ENCODE measurements at places on chromosomes 1 and 21.

DNA sequence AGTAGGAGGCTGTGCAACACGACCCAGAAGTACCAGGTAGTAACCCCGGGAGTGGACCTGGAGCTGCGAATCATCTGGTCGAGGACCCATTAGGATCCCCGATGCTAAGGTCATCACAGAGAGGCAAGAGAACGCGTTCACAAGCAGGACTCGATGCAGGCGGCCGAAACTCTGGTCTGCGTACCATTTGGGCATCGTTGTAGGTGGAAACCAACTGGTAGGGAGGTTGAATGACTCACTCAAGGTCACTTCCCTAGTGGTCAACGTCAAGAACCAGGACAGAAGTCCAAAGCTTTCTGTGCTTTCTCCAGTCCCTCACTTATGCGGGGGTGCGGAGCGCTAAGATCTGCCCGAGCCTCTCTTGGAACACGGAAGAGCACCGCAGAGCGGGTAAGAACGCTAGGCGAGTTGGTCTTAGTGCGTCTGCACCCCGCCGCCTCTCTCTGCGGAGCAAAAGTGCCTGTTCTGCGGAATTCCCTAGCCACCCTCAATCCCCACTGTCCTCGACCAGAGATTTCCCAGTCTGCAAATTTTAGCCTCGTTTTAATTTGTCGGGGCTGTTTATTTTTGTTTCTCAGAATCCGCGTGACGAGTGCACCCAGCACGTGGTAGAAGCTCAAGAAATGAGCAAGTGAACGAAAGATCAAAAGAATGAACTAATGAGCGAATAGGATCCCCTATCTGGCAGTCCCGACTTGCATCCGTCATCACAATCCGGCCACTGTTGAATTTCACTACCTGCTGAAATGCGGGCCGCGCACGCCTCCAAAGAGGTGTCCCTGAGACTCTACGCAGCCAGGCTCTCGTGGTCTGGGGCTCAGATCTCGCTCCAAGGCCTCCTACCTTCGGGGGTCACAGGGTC lies 12.2 kb downstream of the HLX start:
- no peak for DNase-seq

- no peak for DNase-seq
These were observed 1967.6 kb downstream of the MRPL39 start for GRCh38 chr21:23639721-23640120.

GRCh38 chr1:48619539-48619938 lies 147.5 kb upstream of the SPATA6 start:
- DNase-seq, result no peak

DNA sequence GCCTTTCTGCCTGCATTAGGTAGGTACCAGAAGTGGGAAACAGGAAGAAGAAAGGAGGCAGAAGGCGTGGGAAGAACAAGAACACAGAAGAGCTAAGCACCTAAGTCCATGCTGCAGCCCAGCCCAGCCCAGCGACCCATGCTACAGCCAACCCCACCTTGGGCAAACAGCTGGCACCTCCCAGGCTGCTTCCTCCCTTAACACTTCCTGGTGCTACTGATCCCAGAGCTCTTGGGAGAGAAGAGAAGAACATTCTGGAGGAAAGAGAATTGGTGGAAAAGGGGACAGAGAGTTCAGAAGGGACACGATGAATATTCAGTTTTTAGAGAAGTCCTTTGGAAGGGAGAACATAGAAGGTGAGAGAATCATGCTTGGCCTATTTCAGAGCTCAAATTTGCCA lies 28.5 kb downstream of the PLEKHA6 start:
- no peak for DNase-seq

GRCh38 chr1:111990878-111991718 lies 1.6 kb upstream of the KCND3 start:
- DNase-seq, result no peak

DNA sequence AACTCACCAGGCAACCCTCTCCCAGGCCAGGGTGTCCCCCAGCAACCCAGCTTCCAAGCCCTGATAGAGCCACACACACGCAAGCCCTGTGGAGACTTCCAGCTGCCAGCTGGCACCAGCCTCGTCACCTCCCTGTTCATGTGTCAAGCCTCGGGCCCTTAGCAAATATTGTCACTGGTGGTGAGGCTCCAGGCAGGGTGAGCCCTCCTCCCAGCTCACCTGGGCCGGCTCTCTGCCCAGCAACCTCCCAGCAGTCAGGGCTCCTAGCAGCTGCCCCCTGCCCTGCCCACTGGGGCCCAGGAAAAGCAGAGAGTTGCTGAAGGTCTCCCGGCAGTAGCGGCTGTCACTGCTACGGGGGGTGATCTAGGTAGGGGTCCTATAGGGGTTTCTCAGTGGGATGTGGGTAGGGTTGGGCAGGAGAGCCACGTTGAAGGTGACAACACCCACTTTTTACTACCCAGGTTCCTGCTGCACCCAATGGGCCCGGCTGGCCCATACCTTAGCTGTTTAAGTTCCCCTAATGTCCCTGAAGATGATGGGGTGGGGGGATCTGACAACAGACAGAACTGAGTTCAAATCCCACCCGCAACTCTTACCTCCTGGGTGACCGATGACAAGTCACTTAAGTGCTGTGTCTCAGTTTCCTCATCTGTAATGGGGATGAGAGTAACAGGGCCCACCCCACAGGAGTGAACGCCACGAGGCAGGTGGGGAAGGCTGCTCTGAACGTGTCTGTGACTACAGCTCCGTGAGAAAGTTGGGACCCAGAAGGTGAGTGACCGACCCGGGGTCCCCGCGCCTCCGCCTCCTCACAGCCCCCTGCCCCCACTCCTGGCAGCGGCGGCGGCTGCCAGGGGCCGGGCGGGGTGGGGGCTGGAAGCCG lies 678 bp downstream of the TTC39A start:
- no peak for DNase-seq

GRCh38 chr1:32128479-32128878 lies 20.6 kb downstream of the KPNA6 start:
- no peak for DNase-seq

GRCh38 chr1:99570486-99571089 lies 75.3 kb upstream of the PALMD start:
- no peak for DNase-seq

DNA sequence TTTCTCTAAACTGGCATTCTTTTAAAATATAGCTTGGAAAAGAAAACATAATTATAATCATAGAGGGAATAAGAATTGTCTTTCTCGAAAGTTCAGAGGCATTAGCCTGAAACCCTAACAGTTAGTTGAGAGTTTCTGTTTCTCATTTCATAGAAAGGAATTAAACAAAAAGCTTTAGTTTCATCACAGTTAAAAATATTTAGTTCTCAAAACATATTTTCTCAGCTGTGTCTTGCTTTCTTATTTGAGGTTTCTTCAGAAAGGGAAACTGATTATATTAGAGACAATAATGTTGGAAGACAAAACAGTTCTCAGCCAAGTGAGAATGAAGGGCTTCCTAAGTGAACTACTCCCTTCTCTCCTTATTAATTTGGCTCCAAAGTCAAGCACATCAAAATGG lies 75.4 kb upstream of the C1orf105 start:
- DNase-seq, result no peak

DNA sequence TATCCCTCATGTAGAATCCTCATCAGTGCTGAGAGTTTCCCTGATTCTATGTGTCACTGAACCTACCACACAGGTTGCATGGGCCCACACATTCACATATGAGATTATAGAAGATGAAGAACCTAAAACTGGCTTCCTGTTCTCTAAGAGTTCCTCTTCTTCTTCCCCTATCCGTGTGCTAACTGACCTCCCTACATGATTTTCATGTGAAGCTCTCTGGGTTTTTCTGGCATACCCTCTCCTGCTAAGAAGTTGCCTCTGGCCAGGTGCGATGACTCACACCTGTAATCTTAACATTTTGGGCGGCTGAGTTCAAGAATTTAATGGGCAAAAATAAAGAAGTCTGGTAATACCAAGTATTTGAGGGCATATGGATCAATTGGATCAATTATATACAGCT lies 5.5 kb upstream of the CD244 start:
- no peak for DNase-seq

DNA sequence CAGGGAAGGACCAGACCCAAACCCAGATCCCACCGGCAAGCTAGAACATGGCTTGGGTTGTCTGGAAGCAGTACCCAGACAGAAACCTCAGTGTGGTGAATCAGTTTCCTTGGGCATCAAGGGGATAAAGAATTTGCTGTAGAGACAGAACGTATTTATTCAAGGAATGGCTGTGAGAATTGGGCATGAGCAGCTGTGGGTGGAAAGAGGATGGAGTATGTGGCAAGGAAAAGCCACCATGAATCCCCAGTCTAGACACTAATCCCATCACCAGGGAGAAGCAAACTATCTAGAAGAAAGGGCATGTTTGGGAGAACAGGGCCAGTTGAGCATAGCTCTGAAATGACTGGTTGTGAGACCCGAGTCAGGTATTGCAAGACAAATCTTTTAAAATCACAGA lies 109.2 kb downstream of the TOMM20 start:
- DNase-seq, result no peak

- no peak for DNase-seq
These were observed 181.4 kb upstream of the KIAA0040 start for GRCh38 chr1:175373786-175374623.

DNA sequence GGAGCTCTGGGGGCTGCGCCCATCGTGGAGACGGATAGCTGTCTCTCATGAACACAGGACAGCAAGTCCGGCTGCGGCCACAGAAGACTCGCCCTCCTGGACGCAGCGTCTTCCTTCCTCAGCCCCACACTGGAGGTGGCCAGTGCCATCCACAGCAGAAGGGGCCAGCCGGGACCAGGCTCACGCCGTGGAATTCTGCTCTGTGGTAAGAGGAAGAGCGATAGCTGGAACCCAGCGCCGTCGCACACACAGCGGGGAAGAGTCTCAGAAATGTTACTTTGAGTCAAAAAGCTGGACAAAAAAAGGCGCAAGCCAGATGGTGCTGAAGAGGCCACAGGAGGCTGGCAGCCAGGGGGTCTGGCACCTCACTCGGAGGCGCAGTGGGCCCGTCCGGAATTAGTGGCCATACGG lies 113.9 kb upstream of the COL6A1 start:
- no peak for DNase-seq

DNA sequence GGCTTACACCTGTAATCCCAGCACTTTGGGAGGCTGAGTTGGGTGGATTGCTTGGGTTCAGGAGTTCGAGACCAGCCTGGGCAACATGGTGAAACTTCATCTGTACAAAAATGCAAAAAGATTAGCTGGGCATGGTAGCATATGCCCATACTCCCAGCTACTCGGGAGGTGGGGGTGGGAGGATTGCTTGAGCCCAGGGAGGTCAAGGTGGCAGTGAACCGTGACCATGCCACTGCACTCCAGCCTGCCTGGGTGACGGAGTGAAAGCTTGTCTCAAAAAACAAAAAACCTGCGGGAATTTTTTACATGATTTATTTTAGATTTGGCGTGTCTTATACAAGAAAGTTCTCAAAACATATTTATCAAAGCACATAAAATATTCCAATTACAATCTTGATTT lies 27.8 kb upstream of the MTR start:
- DNase-seq, result no peak

GRCh38 chr1:207397525-207397926 lies 56.6 kb upstream of the CR2 start:
- DNase-seq, result no peak

DNA sequence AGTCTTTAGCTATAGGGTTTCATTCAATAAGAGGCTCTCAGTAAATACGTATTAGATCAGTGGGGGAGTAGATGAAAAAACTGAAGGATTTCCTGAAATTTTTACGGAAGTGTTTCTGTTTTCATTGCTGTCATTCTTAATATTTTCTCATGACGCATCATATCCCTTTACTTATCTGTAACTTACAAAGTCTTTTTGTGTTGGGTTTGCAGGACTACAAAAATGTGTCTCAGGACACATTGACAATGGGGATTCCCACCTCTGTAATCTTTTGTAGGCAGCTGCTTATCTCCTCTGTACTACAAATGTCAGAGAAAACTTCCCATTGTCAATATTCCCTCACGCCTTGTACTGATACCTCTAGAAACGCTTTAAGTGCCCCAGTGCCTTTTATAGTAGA lies 35.5 kb downstream of the CRP start:
- no peak for DNase-seq

DNA sequence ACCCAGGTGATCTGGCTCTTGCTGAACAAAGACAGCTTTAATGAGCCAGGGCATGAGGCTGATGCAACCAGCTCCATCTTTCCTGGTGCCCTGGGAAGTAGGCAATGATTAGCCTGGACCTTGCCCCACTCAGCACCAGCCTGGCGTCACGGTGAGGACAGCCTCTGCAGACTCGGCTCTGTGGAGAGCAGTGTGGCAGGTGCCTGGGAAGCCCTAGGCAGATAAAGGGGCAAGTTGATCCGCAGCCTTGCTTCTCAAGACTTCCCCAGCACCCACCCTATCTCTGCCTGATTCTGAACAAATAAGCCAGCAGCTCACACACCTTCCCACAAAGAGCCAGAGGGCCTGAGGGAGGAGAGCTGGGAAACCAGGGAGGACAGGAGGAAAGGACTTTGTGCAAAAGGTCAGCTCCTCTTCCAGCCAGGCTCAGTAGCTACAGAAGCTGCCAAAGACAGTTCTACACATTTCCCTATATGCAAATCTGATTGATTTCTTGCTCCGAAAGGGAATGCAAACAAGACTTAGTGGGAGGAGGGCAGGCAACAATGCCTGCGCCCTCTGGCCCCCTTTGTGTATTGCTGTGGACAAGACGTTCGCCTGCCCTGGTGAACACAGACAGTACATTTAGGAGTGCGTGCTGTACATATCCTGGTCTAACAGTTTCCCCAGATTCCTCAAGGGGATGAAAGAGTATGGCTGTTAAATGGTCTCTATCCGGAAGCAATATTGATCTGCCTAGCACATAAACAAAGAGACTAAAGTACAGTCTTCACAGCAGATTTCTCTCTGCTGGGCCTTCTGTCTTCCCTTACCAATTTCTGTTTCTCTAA lies 63.8 kb downstream of the BCAR3 start:
- DNase-seq, result no peak

DNA sequence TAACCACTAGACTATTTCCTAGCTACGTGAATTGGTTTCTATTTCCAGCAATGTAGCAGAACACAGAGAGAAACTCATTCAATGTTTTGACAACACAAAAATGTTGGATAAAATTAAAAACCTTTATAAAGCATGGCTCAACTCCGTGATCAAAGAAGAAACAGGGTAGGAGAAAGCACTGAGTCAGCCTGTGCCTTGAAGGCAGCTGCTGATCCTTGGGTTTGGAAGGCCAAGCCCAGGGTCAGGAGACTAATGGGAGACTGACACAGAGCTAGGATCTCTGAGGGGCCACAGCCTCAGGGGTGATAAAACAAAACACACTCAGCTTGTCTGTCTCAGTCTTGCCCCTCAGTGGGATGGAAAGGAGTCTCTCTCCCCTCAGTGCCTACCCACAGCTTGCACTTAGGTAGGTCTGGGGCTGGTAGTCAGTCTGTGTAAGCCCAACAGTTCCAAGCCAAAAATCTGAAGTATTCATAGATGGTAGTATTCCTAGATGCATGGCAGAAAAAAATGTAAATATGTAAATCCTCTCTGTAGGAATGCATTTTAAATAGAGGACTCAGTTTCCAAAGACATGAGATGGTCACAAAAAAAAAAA lies 53.3 kb downstream of the B3GALNT2 start:
- no peak for DNase-seq

DNA sequence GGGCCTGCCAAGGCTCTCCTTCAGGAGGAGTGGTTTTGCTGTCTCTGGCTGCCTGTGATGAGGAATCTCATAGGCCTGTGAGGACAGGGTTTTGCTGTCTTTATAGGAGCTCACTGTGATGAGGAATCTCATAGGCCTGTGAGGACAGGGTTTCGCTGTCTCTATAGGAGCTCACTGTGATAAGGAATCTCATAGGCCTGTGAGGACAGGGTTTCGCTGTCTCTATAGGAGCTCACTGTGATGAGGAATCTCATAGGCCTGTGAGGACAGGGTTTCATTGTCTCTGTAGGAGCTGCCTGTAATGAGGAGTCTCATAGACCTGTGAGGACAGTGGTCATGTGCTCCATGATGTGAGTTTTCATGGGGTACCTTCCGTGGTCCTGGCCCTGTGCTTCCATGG lies 29.0 kb downstream of the CLIC6 start:
- no peak for DNase-seq

All from stimulated activated CD8-positive, alpha-beta memory T cell treated with anti-CD3 and anti-CD28 coated beads, Interleukin-12 subunit alpha, Interleukin-12 subunit beta, amount 100 ng/mL, for 4 hours (primary cell).